ENCODE measurements at places on chromosomes 1 and 21.

DNA sequence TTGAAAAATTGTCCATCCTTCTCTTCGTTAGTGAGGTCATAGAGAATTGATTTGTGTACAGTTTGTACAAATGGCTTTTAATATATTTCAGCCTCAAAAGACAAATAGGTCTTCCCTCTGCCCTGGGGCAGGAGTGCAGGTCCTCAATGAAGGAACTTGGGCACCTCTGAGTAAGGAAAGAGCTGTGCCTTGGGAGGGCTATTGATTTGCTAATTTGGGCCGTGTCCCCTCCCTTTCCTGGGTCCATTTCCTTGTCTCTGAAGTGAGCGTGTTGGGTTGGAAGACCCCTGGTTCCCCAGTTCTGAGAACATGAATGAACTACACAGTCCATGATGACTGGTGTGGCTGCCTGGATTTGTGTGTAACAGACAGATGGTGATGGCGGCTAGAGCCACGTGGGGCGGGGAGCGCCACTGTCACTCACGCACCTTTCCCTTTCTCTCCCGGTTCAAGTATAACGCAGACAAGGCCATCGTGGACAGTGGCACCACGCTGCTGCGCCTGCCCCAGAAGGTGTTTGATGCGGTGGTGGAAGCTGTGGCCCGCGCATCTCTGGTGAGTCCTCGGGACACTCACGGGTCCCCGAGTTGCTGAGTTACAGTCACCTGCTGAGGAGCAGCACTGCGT lies 71.0 kb upstream of the FAM3B start:
- no peak for DNase-seq

- no peak for DNase-seq
Observed at GRCh38 chr21:25997788-25998611, 172.6 kb downstream of the APP start.

DNA sequence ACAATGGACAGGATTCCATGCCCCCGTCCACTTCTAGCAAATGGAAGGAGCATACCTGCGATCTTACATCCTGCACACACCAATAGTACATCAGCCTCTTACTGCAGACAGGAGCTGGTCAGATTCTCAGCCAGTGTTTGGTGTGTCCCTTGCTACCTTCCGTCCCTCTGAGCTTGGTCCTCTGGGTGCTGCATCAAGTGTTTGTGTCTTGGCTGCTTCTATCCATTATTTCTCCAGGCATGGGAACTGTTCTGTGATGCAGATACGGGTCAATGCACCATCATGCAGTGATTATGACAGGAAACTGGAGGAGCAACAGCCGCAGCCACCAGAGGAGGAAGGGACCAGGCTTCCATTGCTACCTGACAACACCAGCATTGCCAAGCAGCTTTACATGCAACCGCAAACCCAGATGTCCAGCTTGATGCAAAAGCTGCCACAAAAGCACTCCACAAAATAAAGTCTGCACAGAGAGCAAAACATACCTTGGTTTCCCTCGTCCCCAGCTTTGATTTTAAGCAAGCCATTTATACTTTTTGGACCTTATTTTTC lies 21.9 kb upstream of the OVAAL start:
- no peak for DNase-seq

DNA sequence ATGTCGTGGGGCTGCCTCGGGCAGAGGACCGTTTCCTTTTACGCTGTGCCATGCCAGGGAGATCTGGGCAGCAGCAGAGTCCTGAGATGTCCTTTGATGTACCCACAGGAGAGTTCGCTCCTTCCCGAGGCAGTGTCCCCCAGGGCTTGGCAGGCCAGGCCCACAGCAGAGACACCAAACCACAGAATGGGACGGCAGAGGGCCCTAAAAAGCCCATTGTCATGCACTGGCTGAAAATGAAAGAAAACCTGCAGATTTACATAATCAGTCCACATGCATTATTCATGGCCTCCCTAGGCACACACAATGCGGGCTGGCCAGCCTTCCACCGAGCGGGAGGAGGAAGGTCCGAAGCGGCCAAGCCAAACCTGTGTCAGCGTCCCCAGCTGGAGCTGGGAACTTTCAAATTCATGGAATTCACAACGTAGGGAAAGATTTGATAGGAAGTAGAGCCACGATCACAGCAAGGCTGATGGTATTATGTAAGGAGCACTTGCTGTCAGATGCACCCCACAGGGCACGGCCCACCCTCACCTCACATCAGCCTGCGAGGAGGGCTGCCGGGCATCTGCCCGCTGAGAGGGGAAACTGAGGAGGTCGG lies 25.3 kb upstream of the EFHD2 start:
- DNase-seq, result no peak

DNA sequence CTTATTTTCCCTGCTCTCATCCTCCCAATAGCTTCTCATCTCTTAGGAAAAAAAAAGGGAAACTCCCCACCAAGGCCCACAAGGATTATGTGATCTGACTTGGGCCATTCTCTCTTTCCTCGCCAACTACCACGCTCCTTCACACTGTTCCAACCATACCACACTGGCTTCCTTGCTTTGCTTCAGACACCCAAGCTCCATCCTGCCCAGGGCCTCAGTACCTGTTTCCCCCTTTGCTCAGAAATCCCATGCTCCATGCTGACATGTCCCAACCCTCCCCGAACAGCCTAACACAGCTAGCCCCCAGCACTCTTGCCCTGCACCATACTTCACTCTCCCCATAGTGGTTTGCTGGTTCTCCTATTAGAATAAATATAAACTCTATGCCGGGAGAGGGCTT lies 39.2 kb downstream of the MAB21L3 start:
- DNase-seq, result no peak

- DNase-seq, result peak; percentile 4
Observed at GRCh38 chr1:152486400-152487006, 24.1 kb upstream of the LCE5A start.

DNA sequence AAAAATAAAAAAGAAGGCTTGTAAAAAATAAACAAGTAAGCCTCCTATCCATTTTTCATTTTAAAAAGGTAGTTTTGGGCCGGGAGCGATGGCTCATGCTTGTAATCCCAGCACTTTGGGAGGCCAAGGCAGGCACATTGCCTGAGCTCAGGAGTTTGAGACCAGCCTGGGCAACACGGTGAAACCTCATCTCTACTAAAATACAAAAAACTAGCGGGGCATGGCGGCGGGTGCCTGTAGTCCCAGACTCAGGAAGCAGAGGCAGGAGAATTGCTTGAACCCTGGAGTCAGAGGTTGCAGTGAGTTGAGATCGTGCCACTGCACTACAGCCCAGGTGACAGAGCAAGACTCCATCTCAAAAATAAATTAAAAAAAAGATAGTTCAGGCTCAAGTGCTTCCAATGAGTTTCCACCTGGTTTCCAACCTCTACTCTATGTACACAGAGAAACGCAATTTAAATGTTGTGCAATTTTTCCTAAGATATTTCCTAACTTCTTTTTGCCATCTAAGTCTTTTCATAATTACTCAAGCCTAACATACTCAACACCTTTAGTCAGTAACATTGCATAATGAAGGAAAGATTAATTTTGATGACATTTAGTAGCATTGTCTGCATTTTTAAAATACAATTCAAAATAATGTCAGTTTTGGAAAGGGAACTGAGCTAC lies 106.3 kb downstream of the KCNT2 start:
- no peak for DNase-seq

DNA sequence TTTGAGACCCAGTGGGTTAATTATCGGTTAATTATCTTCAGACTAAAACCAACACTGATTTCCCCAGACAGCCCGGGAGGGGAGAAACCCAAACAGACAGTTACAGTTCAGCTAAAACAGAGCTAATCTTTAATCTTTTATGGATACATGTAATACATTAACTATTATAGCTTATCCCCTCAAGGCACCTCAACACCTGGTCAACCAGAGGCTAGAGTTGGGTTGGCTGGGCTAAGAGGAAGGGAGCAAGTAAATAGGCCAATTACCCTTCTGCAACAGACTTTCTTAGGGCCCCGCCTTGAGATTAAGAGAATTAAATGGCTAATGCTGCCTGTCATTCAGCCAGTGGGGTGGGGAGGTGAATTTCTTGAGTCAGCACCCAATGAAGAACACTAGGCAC lies 6.6 kb upstream of the MED18 start:
- no peak for DNase-seq
